ENCODE measurements at places on chromosomes 16 and 17.
A peak's percentile ranks its signal among the peaks of the same experiment; 100 is the strongest.

DNA sequence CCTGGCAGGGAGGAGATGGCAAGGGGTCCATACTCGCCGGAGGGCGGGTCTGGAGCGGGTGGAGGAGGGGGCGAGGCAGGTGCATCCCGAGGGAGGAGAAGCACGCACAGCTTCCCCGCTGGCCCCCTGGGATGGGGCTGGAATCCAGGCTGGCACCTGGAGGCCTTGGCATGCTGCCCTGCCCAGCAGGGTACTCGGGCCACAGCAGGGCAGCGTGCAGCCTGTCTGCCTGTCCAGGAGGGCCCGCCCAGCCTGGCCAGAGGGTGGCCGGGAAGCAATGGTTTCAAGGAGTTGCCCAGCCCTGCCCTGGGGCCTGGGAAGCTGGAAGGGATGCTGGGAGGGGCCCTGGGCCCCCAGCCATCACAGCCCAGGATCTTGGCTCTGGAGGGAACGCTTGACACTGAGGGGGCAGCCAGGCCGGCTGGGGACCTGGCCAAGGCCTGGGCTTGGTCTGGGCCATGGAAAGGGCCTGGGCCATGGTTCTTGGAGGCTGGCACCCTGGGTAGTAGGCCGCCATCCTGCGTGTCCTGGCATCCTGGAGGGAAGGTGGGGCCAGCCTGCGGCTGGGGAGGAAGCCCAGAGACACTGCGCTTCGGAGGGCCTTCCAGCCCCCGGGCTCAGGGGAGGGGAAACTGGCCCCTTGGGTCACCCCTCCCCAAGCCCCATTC lies 1.1 kb downstream of the GLIS2 start:
- DNase-seq = no peak

GRCh38 chr17:10114931-10115535 lies 83.4 kb downstream of the GAS7 start:
- DNase-seq = peak; percentile 51

DNA sequence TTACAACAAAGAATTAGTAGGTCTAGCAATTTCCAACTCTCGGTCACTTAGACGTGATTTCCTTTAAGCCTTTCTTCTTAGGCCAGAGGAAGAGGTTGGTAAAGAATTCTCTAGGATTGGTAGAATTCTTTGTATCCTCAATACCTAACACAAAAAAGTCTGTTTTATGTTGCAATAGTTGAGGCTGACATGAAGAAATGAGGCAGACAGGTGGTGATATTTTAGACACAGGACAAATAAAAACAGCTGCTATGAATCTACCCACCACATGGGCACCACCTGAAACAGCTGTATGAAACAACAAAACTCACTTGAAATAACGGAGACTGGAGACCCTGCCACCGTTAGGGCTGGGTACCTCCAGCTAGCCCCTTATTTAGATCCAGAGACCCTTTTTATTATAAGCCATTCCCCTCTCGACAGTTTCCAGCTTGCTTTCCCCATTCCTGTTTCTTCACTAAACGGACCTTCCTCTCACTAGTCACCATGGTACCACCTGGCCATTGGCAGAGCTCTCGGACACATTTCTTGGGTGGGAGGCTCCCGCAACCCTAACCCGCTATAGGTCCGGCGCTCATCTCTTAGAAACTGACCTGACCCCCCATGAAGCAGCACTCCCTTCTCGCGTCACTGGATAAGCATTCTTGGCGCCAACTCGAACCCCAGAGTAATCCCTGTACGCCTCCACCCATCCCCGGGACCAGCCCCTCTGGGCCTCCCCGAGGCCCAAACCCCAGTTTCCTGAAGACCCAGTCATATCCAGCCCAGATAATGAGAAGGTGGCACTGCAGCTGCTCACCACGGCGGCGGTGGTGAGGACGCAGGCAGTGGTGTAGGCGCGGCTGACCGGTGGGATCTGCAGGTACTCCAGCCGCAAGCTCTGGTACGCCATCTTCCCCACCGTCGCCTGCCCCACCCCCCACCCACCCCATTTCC lies at the start of gene DERL2:
Gene DERL2 (minus strand): TSS at position 909 of the 936 bp plus-strand sequence. CDS start 17 bp downstream, at position 892.
- DNase-seq = no peak

GRCh38 chr16:55572439-55572838 lies 6.0 kb downstream of the CAPNS2 start:
- DNase-seq = no peak

- no peak for DNase-seq
These were observed 12.9 kb upstream of the TRIM25 start for GRCh38 chr17:56926704-56927103.
